ENCODE measurements at places on chromosomes 5 and 9.

GRCh38 chr9:13992138-13993088 lies 321.5 kb downstream of the NFIB start:
- no peak for DNase-seq

- no peak for DNase-seq
Measured at GRCh38 chr5:164058621-164059020, 553.2 kb downstream of the MAT2B start.

DNA sequence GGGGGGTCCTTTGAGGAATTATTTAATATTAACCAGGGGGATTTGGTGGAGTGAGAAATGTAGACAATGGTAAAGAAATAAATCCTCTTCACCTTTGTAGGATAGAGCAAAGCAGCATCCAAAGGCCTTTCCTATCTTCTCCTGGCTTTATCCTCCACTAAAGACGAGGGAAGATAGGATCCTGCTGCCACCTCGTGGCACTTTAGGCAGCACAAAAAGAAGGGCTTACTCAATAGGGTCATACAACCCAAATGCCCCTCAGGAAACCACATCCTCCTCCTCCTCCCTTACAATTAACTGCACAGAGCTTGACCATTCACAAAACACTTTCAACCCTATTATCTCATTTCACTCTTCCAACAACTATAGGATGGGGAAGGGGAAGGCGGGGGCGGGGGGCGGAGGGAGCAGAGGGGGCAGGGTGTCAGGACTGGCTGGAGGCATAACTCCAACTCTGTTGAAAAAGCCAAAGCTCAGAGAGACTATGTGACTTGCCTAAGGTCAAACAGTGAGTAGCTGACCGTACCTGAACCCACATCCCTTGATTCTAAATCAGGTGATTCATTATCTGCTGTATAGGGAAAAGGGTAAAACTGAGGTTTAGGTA lies 45.4 kb upstream of the MYOT start:
- no peak for DNase-seq

DNA sequence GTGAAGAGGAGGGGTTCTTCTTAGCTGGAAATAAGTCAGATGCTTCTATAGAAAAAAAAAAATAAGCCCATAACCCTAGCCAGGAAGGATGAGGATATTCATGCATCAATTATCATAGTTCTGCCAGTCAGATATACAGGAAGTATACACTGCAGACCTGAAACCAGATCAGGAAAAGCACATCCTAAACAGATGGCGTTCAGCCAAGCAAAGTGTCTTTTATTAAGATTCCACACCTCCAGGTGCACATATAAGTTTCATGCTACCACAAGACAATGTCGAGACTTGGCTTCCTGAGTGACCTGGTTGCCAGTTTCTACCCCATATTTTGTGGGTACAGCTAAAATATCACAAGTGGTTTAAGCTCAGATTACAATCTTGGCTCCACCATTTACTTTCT lies 108.3 kb downstream of the CETN3 start:
- no peak for DNase-seq

DNA sequence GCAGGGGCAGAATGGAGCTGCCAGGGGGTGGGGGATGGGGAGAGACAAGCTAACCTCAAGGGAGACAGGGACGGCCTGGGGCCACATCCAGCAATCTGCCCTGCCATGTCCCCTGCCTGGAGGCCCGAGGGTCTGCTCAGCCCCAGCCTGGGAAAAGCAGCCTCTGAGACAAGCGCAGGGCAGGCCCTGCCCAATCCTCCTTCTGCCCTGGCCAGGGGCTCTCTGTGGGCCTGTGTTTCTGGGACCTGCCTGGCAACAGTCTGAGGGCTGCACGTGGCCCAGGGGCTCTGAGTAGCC lies 13.9 kb upstream of the QSOX2 start:
- no peak for DNase-seq

DNA sequence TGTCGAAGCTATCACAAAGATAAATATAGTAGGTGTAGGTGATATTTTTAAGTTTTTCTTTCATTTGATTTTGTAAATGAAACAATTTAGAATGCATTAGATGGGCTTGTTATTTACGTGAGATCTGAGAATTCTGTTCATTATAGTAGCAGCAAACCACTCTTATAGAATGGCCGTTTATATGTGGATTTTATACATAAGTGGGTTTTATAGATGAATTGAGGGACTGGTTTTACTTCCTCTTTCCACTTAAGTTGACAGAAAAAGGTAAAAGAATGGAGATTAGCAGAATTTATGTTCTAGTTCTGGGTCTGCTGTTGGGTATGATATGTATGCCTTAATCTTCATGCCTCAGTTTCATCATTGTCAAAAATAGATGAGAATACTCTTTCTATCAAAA lies 5.6 kb downstream of the RMI1 start:
- DNase-seq: no peak

GRCh38 chr9:133428617-133429101 lies 6.5 kb downstream of the ADAMTS13 start:
- no peak for DNase-seq

DNA sequence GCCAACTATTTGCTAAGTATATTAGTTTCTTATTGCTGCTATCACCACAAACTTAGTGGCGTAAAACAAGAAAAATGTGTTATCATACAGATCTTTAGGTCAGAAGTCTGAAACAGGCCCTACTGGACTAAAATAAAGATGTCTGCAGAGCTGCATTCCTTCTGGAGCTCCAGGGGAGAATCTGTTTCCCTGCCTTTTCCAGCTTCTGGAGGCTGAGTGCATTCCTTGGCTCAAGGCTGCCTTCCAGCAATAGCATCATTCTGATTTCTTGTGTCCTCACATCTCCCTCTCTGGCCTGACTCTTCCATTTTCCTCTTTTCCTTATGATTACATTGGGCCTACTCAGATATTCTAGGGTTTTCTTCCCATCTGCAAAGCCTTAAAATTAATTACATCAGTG lies 15.9 kb downstream of the MAN2A1 start:
- DNase-seq: no peak

DNA sequence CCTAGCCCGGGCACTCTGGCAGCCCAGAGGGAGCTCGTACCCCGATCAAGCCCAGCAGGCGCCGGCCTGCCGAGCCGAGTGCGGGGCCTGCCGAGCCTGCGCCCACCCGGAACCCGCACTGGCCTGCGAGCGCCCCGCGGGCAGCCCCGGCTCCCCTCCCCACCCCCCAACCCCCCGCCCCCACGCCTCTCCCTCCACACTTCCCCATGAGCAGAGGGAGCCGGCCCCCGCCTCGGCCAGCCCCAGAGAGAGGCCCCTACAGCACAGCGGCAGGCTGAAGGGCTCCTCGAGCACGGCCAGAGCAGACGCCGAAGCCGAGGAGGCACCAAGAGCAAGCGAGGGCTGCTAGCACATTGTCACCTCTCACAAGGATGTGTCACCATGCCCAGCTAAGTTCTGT lies 36.2 kb upstream of the CCDC180 start:
- no peak for DNase-seq

GRCh38 chr5:139746691-139747582 lies 48.7 kb upstream of the PSD2 start:
- peak; percentile 71 for DNase-seq

DNA sequence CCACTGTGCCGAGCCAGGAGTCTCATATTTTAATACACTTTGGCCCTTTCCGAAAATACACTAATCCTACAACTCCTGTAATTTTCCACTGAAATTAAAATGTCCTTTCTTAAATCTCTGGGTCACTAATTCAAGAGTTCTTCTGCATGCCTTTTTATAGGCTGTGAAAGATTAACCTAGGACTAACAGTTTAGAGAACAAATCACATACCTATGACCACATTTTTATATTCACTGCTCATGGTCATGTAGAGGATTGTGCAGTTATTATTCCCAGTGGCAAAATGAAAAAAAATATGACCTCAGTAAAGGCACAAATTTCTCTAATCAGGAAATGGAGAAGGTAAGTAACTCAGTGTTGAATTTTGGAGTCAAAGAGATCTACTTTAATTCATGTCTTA lies 33.4 kb downstream of the SLCO4C1 start:
- no peak for DNase-seq

DNA sequence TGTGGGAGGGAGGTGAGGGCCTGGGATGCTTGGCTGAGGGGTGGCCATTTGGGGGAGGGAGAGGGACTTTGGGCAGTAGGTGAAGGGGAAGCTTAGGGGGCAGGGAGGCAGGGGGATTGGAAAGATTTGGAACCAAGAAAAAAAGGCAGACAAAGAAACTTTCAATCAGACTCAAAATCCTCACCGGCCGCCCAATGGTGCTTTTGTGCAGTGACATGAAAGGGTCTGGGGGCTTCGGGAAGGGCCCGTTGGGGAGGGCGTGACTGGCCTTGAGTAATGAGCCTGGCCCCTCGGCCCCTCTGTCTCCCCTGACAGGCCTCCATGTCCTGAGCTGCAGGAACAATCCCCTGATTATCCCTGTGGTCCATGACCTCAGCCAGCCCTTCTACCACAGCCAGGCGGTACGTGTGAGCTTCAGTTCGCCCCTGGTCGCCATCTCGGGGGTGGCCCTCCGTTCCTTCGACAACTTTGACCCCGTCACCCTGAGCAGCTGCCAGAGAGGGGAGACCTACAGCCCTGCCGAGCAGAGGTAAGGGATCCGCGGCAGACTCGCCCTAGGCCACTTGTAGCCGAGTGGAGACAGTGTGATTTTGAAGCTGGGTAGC lies 181.1 kb downstream of the PAPPA start:
- DNase-seq: no peak

- no peak for DNase-seq
Measured at GRCh38 chr5:125011419-125011818, 265.0 kb upstream of the ZNF608 start.

DNA sequence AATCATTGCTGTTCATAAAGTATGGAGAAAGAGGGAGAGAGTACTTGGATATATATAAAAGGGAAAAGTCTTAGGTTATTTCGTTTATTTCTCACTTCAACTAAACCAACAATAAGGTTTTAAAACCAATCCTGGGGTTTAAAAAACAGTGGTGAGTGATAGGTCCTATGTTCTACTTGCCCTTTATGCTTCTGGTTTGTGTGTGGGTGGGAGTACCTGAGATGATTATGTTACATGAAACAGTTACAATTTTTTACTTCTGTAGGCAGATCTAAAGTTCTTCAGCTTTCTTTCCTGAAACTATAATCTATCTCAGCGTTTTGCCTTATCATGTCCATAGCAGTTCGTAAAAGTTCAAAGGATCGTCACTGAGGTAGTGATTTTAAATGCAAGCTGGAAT lies 49.2 kb downstream of the STX17 start:
- DNase-seq: no peak

DNA sequence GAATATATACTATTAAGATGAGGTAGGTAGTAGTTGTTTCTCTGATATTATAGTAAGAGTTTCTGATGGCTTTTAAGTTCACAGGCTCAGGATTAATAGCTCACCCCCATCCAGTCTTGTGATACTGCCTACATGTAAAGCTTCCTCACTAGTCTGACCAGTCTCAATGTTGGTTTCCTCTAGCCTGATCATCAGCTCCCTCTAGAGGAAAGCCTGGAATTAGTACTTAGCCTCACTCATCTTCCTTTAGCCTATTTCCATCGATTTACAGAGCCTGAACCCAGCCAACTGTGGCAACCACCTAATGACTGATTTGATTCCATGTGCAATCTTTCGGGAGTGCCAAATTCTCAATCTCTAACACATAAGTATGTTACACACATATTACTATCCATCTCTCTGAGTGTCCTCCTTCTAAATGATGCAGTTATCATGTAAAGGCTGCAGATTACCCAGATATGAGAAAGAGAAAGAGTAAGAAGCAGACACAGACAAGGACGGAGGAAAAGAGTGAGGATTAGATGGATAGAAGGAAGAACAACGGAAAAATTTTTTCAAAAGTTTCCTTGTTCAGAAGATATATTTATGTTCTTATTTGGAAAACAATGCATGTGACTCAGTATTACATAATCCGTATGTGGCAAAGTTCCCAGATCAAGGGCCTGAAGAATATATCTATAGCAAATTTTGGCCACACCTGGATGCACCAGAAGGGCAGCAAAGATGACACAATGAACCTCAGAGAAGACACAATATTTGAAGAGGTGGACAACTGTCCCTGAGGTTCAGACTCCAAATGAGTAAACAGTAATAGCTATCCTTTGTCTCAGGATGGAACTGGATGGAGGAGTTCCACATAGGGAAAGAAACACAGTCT lies 333.7 kb downstream of the ELAVL2 start:
- DNase-seq: no peak

DNA sequence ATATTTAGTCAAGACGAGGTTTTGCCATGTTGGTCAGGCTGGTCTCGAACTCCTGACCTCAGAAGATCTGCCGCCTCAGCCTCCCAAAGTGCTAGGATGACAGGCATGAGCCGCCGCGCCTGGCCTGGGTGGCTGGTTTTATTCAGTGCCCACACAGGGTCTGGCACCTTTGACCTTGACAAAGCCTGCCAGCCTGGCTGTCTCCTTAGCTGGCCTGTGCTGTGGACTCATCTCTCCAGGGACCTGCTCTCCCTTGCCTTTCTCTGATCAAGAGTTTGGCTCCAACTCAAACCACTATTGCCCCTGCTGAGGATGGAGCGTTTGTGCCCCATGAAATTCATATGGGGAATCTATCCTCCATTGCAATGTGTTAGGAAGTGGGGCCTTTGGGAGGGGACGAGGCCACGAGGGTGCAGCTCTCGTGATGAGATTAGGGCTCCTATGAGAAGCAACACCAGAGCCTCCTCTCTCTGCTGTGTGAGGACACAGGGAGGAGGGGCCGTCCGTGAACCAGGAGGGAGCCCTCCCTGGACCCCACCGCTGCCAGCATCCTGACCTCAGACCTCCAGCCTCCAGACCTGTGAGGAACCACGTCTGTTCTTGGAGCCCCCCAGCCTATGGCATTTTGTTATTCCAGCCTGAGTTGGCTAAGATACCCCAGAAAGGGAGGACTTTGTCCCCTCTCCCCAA lies 45.0 kb downstream of the MRPL36 start:
- DNase-seq: no peak

DNA sequence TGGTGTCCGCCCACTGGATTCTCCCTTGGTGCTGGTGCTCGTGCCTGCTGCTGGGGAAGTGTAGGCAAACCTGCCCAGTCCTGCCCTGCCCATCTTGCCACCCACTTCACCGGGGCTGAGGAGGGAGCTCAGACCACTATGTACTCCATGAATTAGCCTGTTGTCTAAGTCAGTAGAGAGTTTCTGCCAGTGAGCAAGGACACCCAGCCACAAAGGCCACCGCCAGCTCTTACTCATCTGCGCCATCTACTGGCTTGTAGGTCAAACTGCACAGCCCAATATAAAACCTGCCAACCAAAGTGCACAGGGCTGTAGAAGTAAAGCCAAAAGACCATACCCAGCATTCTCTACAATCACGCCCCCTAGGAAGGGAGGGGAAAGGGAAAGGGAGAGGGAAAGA lies 102.3 kb downstream of the GLIS3 start:
- DNase-seq: no peak

All from activated CD4-positive, CD25-positive, alpha-beta regulatory T cell treated with anti-CD3 and anti-CD28 coated beads, Interleukin-2, amount 50 U/mL, for 72 hours (primary cell).